Umbilical cord (tissue), 2 donors: ENCODE measurements at places on chromosomes 6 and 20.

- DNase-seq = no peak
These were observed 278.7 kb upstream of the RNF217 start for GRCh38 chr6:124683507-124683906.

GRCh38 chr6:68114463-68115047 lies 520.5 kb upstream of the ADGRB3 start:
- no peak for DNase-seq

DNA sequence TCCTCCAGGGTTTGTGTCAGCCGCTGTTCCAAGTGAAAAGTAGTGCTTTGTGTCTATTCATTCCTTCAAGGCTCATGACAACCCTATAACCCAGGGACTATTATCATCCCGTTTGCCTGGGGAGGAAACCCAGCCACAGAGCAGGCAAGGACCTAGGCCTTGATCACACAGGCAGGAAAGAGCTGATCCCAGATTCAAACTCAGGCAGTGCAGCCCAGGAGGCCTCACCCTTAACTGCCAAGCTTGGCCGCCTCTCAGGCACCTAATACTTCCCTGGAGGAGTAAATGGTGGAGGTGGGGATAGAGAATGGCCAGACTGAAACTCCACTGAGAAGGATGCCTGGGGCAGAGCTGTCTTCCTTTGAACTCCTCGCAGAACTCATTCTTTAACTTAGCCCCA lies 215.1 kb upstream of the QKI start:
- DNase-seq = no peak

GRCh38 chr20:47648943-47649342 lies 136.3 kb downstream of the SULF2 start:
- no peak for DNase-seq

GRCh38 chr6:53889365-53889764 lies 94.6 kb downstream of the LRRC1 start:
- no peak for DNase-seq

DNA sequence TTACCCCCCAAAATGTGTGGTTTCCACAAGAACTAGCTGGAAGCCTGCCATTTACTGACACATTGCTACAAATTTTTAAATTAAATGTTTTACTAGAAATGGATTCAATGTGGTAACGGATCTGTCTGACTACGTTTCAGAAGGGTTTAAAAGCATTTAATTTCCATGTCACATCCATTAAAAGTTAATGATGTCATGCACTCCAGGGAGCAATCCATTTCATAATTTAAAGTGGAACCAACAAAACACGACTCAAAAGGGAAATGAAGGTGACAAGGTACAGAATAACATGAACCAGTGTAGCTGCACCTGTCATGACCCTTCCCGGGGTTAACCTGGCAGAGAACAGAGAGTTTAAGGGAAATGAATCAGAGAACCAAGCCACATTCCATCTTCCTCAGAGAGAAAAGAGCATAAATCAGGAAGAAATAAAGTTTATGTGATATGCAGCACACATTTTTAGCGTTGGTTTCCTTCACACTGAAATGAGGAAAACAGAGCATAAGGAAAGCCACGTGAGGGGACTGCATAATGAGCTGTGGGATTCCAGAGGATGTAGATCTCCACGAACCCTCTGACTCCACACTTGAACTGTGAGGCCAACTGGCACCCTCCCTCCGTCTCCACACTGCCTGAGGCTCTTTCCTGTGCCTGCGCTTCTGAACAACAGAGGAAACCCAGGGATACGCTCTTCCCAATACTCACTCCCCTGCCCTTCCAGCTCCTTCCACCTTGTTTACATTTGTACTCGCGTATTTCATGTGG lies 170.3 kb upstream of the AHI1 start:
- peak; percentile 25 for DNase-seq

GRCh38 chr20:46569961-46570360 lies 19.5 kb upstream of the OCSTAMP start:
- no peak for DNase-seq

GRCh38 chr6:25874118-25874517 lies at the start of gene SLC17A3:
Gene SLC17A3 (minus strand): TSS chr6:25874243. CDS start chr6:25868387, 5,856 bp downstream.
- DNase-seq = no peak

DNA sequence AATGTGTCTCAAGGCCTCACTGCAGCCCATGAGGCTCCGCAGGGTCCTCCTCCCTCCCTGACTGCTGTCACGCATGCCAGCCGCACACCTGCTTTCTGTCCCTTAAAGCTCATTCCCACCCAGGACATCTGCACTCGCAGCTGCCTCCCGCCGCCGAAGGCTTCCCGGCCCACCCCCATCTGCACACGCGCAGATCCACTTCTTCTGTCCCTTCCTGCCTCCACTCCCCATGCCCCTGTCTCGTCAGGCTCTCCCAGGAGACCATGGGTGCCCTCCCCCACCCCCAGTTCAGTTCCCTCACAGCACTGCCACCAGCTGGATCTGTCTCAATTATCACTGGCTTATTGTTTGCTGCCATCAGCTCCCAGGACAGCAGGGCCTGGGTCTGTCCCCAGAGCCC lies 63.0 kb downstream of the RIPOR3 start:
- no peak for DNase-seq

DNA sequence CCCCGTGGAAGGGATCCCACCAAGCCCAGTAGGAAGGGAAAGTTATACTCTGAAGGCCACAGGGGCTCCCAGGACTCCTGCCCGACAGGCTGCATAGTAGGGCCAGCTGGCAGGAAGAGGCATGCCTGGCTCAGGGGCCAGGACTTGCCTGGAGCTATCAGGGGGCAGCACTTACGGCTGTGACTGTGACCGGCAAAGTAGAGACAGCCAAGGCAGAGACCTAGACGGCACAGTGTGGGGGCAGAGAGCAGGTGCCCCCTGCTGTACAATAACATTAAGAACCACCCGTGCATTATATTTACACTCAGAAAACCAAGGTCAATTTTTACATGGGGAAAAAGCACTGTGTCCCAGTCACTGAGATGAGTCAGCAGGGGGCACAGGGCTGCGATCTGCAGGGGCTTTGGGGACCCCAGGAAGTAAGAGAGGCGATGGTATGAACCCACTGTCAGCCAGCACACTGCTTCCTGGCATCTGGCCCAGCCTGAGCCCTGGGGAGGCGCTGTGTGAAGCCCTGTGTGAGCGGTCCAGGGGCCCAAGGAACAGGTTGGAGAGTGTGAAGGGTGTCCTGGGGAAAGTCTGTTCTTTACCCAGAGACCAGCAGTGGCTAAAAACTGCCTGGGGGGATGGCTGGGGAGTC lies 9.9 kb downstream of the CCDC167 start:
- DNase-seq = peak; percentile 33

DNA sequence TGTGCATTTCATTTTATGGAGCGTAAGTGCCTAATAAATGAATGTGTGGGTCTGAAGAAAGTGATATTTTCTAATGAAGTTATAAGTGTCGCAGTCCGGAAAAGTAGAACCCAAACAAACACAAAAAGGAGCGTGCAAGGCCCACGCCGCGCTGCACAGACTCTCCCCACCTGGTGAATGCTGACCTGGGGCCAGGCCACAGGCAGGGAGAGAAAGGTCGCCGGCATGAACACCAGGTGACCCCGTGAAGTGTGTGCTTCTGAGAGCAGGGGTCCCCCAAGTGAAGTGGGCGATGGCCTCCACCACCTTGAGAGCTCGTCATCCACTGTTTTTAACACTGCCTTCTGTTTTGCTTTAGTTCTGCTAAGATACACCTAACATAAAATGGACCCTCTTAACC lies 114.8 kb downstream of the MYLK4 start:
- DNase-seq = no peak

- peak; percentile 38 for DNase-seq
These were observed 511.2 kb upstream of the JARID2 start for GRCh38 chr6:14734416-14735340.

- DNase-seq = peak; percentile 83
These were observed 16.8 kb downstream of the RALY start for GRCh38 chr20:34010405-34010931.

- no peak for DNase-seq
These were observed 247.9 kb downstream of the CDH4 start for GRCh38 chr20:61499859-61500554.

DNA sequence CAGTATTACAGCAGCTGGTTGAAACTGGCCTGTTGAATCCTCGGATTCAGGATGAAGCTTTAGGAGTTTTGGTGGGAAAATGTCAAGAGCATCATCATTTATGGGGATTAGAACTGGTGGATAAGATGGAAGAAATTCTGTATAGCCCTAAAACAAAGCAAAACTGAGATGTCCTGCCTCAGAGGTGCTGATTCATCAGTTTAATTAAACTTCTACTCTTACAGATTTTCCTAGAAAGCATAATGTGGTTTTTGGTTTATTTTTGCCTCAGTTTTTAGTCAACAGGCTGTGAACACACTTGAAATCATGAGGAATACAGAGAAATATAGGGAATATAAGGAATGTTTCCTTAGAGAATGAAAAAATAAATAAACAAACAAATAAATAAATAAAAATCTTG lies 228.7 kb upstream of the POU3F2 start:
- no peak for DNase-seq

- DNase-seq = no peak
These were observed 106.0 kb upstream of the AFDN start for GRCh38 chr6:167720456-167721285.

- no peak for DNase-seq
These were observed 19.6 kb downstream of the GPLD1 start for GRCh38 chr6:24469811-24470210.

GRCh38 chr6:121504227-121504626 lies 68.8 kb downstream of the GJA1 start:
- peak; percentile 45 for DNase-seq

GRCh38 chr6:110958329-110959192 lies at the start of gene GTF3C6:
Gene GTF3C6 (plus strand): TSS chr6:110958706. CDS start chr6:110958770, 64 bp downstream.
- DNase-seq = peak; percentile 97

- DNase-seq = peak; percentile 5
These were observed at the start of gene SLC35F1 for GRCh38 chr6:117906958-117907600. Gene SLC35F1 (plus strand): TSS chr6:117907264.
